CD4-positive, alpha-beta T cell (primary cell): ENCODE measurements at places on chromosomes 1 and 21.

DNA sequence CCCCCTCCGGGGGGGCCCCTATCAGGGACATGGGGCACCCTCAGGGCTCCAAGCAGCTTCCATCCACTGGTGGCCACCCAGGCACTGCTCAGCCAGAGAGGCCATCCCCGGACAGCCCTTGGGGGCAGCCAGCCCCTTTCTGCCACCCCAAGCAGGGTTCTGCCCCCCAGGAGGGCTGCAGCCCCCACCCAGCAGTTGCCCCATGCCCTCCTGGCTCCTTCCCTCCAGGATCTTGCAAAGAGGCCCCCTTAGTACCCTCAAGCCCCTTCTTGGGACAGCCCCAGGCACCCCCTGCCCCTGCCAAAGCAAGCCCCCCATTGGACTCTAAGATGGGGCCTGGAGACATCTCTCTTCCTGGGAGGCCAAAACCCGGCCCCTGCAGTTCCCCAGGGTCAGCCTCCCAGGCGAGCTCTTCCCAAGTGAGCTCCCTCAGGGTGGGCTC is 34.9 kb downstream of the TRIM11 start:
- DNase-seq: no peak

DNA sequence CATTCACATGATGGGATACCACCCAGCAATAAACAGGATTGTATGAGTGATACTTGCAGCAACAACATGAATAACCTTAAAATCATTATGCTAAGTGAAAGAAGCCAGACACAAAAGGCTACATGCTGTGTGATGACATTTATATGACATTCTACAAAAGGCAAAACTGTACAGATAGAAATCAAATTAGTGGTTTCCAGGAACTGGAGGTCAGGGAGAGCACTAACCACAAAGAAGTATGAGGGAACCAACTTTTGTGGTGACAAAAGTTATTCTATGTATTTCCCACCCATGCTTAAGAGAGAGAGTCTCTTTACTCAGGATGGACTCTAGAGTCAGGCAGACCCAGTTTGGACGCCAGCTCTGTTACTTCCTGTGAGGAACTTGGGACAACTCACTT is 364.5 kb upstream of the DAB1 start:
- DNase-seq: no peak

DNA sequence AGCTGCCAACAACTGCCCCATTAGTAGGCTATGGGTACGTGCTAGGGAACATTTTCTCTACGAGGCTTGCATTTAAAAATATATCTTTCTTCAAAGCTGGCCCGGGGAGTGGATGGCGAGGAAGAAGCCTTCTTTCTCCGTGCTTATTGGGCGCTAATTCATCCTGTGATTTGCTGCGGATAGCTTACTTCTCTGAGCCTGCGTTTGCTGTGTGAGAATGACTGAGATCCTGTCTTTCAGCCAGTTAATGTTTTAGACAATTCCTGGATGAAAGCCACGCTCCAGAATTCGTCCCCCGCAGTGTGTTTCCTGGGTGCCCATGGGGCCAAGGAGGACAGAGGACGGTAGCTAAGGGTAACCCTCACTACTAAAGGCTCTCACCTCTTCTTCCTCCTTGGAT is 57.8 kb upstream of the TARBP1 start:
- DNase-seq: no peak

GRCh38 chr1:154730986-154731489 is 123.1 kb upstream of the ADAR start:
- no peak for DNase-seq

GRCh38 chr21:44952116-44952928 is 12.5 kb downstream of the SLX9 start:
- no peak for DNase-seq

- DNase-seq: no peak
Observed at GRCh38 chr1:30420519-30421050, 302.8 kb downstream of the MATN1 start.
